ENCODE measurements at places on chromosomes 12 and 14. TPM values are rescaled to one million over a fixed set of nuclear protein-coding genes. Genes with fewer than 3 reads are reported as not detected.
A peak's percentile ranks its signal among the peaks of the same experiment; 100 is the strongest.

GRCh38 chr12:95117178-95117599, 43.8 kb upstream of the NR2C1 start:
- DNase-seq, result peak; percentile 75

- peak; percentile 82 for DNase-seq
Observed at GRCh38 chr14:32004300-32004699, 72.8 kb upstream of the ARHGAP5 start.

DNA sequence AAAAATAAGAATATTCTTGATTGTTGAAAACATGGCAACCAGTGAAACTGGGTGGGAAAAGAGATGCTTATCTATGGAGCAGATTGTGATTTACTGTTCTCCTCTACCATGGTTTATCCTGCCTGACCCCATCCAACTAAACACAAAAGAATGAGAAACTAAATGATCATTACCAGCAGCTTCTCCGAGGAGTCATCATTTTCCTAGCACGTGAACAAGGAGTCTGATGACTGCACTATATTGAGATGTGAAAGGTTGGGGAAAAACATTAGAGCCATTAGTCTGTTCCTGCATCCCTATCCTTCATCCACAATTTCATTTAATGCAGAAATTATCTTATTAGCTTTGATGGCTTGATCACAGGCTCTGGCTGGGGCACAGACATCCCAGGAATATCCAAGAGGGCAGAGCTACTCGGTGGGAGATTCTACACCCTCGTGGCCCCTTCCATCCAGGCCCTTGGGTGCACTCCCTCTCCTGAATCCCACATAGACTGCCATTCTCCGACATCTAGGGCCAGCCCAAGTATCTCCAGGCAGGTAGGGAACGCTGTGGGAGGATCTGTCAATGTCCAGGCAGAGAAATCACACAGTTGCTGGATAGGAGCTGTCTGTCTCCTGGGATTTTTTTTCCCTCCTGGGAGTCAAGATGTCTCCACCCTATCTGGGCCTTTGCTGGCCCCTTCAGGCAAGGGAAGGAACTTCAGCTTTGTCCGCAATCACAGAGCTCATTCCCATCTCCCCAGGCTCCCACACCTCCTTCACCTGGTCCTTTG, 43.3 kb upstream of the DHRS4 start:
- DNase-seq, result peak; percentile 70

Gene SPATS2
- 25.7 TPM for total RNA-seq

DNA sequence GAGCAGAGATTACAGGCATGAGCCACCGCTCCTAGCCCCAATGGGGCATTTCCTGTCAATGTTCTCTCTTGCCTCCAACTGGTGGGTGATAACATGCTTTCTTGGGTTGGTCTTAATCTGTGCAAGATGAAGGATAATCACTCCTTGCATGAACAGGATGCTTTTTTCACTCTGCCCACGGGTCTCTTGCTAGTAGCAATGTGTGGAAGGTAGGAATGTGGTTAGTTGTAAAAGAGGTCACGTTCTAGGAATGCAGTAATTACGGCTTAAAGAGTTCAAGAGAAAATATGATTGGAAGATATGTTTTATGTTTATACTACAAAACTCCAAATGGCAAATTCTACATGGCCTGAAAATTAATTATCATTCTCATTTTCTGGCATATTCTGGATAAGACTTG, 10.5 kb downstream of the RNASE10 start:
- no peak for DNase-seq

DNA sequence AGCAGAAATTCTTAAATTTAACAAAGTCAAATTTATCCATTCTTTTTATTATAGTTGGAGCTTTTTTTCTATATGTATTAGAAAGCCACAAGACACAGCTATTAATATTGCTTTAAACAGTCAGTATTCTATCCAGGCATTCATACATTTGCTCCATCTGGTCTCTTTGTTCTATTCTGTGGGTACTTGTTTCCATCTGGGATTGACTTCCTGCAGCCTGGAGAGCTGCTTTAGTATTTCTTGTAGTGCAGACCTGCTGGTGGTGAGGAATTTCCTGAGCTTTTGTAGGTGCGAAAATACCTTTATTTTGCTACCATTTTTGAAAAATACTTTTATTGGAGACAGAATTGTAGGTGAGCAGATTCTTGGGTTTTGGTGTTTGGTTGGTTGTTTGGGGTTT, 29.0 kb downstream of the CCDC60 start:
- no peak for DNase-seq

Gene PYGL
- total RNA-seq, result 101 TPM

Gene SERPINA3
- 1.2 TPM for total RNA-seq

DNA sequence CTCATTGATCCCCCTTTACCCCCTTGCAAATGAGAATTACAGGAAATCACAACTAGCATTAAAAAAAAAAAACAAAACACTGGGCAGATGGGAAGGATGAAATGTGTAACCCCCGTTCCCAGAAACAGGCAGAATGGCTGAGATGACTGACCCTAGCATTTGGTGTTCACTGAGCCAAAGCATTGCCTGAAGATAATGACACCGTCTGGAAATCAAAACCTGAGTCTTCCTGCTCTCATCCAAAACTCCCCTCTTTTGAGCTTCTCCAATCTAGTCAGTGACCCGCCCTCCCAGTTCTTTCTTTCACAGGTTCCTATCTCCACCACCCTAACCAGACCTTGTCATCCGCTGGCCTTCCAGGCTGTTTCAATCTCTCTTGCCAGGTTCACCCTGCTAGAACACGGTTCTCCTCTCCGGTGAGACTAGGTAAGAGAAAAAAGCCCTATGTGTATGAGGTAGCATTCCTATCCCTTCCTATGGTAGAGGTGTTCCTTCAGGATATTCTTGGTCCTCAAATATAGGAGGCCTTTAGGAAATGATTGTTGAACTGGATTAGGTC, 21.3 kb downstream of the SUSD6 start:
- no peak for DNase-seq

GRCh38 chr12:27549236-27549800, 25.3 kb downstream of the PPFIBP1 start:
- peak; percentile 92 for DNase-seq

Gene NFATC4
- total RNA-seq, result 21.6 TPM

GRCh38 chr12:93166541-93167307, 211.0 kb upstream of the NUDT4 start:
- no peak for DNase-seq

Gene GPRC5D
- total RNA-seq, result not detected

Gene ALX1
- total RNA-seq, result not detected

GRCh38 chr12:91610561-91610960, 427.9 kb upstream of the DCN start:
- DNase-seq, result no peak

DNA sequence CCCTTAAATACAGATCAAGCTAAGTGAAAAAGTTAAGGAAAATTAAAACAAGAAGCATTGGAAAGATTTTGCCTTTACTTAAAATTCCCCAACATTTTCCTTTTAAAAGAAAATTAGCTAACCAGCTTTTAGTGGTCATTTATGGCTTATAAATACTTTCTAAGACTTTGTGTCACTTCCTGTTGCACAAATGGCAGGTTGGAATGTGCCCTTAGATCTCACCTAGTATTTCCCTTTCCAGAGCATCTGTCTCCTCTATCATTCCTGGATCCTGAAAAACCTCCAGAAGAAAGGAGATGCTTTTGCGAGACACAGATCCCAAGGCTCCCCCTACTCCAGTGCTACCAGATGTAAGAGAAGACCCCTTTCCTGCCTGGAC, 58.3 kb downstream of the ARF6 start:
- DNase-seq, result no peak

- DNase-seq, result no peak
Observed at GRCh38 chr12:78684419-78684818, 180.2 kb upstream of the SYT1 start.

DNA sequence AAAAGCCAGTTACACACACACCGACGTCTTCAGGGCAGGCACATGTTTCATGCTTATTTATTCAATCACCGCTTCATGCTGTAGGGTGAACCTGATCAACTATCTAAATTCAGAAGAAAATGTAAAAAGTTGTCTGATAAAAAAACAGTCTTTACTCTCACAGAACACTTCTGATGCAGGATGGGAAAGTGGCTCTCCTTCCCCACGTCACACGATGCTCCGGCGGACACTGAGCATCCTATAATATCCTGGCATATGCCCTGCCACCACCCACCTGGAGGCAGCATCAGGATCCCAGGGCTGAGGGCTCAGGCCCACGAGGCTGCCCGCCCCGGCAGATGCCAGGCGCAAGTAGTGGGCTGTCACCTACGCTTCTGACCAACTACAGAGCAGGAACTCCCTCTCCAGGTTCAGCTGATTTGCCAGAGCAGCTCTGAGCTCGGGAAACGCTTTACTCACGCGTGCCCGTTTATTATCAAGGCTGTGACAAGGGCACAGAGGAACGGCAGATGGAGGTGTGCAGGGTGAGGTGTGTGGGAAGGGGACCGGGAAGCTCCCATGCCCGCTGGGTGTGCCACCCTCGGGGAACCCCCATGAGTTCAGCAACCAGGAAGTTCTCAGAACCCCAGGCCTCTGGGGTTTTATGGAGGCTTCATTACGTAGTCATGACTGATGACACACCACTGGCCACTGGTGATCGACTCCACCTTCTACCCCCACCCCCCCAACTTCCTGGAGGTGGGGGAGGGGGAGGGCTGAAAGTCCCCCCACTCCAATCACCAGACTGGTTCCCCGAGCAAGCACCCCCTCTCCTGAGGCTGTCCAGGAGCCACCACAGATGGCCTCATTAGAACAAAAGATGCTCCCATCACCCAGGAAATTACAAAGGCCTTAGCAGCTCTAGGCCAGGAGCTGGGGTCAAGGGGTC, 32.1 kb downstream of the SLC15A4 start:
- no peak for DNase-seq

DNA sequence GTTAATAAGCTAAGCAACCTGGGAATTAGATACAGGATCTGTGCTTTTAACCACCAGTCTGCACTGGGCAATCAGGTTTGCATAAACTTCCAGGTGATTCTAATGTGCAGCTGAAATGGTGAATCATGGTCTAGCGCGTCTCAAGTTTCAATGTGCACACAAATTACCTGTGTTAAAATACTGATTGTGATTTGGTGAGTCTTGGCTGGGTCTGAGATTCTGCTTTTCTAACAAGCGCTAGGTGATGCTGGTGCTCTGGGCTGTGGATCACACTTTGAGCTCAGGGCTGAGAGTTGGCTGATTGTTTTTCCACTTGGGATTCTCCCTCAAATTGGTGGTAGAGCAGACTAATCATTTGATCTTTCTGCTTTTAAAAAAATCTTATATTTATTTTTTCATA, 124.8 kb downstream of the C12orf75 start:
- no peak for DNase-seq

Gene DPPA3
- total RNA-seq, result not detected

- DNase-seq, result no peak
Observed at GRCh38 chr12:88142610-88142991, 494 bp downstream of the TMTC3 start.

Gene PIANP
- total RNA-seq, result 0.34 TPM

DNA sequence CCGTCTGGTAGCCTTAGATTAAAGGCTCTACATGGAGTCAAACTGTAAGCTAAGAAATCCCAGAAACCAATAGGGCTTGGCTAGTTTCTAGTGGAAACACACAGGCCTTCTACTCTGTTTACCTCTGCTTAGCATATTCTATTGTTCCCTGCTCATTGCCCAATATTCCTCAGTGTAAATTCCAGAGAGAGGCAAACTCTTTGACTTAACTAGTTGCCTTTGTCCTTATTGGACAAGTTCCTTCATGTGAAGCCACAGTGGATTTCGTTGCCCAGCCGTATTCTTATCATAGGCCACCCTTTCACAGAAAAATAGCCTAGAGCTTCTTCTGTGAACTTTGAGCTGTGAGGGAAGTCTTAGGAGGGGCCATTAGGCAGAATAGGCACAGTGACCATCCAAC, 186.1 kb downstream of the PLCZ1 start:
- DNase-seq, result no peak

Gene KCNC2
- not detected for total RNA-seq

GRCh38 chr14:87080146-87080545, 912.8 kb downstream of the GALC start:
- no peak for DNase-seq

Gene OR4K1
- total RNA-seq, result not detected

- DNase-seq, result no peak
Observed at GRCh38 chr12:90071996-90072395, 363.4 kb upstream of the ATP2B1 start.

GRCh38 chr14:34685819-34686428, 28.5 kb downstream of the CFL2 start:
- DNase-seq, result no peak

GRCh38 chr12:68532204-68532886, 78.4 kb upstream of the RAP1B start:
- no peak for DNase-seq

- no peak for DNase-seq
Observed at GRCh38 chr14:101383737-101384338, 177.5 kb upstream of the DIO3 start.

- DNase-seq, result no peak
Observed at GRCh38 chr14:21527318-21527679, 1.2 kb upstream of the SALL2 start.

DNA sequence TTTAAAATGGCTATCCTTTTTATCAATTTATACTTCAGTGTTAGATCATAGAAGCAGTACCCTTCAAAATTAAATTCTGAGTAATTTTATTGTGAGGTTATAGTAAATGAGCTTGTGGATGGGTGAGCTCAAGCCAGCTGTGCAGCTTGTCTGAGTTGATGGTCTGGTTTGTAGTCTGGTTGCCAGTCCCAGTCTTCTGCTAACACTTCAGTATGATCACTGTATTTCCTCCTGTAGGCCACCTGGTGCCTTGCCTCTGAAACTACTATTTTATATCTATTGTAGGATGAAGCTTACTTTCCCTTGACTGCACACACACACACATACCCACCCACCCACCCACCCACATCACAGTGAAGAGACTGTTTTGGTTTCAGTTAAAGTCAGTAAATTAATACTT, 496.4 kb downstream of the PCNX1 start:
- DNase-seq, result peak; percentile 36

DNA sequence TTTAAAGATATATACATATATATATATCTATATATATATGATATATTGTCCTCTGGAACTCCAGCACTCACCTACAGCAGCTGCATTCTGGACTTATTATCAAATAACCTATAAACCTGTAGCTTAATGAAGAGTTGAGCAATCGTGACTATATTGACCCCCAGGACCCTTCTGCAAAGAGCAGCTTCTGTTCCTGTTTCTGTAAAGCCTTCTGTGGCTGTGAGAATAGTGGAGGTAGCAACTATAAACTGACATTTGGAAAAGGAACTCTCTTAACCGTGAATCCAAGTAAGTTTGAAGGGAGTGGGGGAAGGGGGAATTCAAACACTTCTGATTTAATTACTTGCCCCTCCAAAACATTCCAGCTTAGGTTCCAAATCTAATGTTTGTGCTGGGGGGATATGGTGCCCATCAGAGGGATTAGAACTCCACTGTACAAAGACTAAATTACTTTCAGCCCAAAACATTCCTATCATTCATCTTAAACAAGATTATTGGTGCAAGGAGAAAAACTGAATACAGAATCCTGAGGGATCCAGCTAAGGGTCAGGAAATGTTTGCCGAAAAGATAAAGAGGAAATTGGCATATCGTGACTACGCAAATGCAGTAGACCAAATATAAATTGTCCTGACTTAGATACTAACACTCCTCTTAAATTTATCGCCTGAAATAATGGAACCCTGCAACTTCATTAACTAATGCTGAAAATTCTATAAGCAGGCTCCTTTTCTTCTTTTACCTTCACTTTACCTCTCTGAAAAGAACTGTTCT, 106.1 kb downstream of the DAD1 start:
- DNase-seq, result no peak

- no peak for DNase-seq
Observed at GRCh38 chr12:27095346-27095745, 13.0 kb upstream of the C12orf71 start.

All from LHCN-M2 (cell line).